PC-9 (cell line): ENCODE measurements at places on chromosomes 2 and 18. TPM values are rescaled to one million over a fixed set of nuclear protein-coding genes. Genes with fewer than 3 reads are reported as not detected.

SCYGR4 gene
- total RNA-seq = not detected in 2 replicates

ZEB2 gene
- total RNA-seq = 0.09 and 0.95 TPM in 2 replicates

PDCL3 gene
- total RNA-seq = 22.7 and 23.5 TPM in 2 replicates

ACMSD gene
- total RNA-seq = not detected in 2 replicates

TBC1D8 gene
- 25.2 and 25.3 TPM in 2 replicates for total RNA-seq

CFAP65 gene
- total RNA-seq = not detected in 2 replicates

PRKAG3 gene
- total RNA-seq = not detected in 2 replicates

SH3RF3 gene
- 4.9 and 6.1 TPM in 2 replicates for total RNA-seq

CXCR1 gene
- total RNA-seq = not detected in 2 replicates

SESTD1 gene
- 208 and 279 TPM in 2 replicates for total RNA-seq

MBD5 gene
- 35.1 and 46.5 TPM in 2 replicates for total RNA-seq

CNGA3 gene
- not detected in 2 replicates for total RNA-seq
